AG04450 (cell line): ENCODE measurements at places on chromosomes 2 and 18.

GRCh38 chr2:70639841-70640436 lies 86.3 kb upstream of the TGFA start:
- DNase-seq = no peak

DNA sequence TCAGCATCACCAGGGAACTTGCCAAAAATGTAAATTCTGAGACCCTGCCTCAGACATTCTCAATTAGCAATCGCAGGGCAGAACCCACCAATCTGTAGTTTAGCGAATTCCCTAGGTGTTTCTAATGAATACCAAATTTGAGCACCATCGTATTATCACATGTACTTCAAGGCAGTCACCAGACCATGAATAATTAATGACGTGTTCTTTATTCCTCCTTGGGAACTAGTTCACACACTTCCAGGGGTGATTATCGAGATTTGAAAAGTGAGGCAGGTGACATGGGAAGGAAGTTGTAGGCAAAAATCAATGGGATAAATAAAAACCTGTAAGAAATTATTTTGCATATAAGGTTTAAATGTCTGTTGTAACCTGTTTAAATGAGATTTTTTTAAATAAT lies 102.5 kb upstream of the CRIM1 start:
- no peak for DNase-seq

- DNase-seq = no peak
Measured at GRCh38 chr18:28529644-28530043, 352.7 kb upstream of the CDH2 start.

GRCh38 chr18:61209801-61210200 lies 123.4 kb upstream of the CDH20 start:
- no peak for DNase-seq

GRCh38 chr2:20609349-20609994 lies 41.4 kb downstream of the HS1BP3 start:
- DNase-seq = no peak

GRCh38 chr2:217617616-217618022 lies 385.2 kb downstream of the TNS1 start:
- DNase-seq = no peak
